ENCODE measurements at places on chromosomes 13 and 19.
A peak's percentile ranks its signal among the peaks of the same experiment; 100 is the strongest.

DNA sequence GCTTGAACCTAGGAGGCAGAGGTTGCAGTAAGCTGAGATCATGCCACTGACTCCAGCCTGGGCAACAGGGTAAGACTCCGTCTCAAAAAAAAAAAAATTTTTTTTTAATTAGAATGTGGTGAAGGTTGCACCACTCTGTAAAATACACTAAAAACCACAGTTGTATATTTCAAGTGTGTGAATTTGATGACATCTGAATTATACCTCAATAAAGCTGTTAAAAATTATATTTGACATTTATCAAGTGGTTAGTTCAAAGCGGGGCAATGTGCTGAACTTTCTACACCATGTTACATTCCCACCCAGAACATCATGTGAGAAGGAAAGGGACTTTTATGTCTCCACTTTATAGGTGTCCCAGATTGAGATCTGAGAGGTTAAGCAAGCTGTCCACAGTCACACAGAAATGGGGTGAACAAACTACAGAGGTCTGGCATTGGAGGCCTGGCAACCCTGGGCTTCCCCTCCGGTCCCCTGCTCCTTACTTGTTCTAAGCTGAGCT, 5.9 kb upstream of the S1PR5 start:
- no peak for DNase-seq

- DNase-seq = no peak
These were observed 10.7 kb downstream of the TPGS1 start for GRCh38 chr19:517721-518597.

- no peak for DNase-seq
These were observed 706.5 kb upstream of the MIR17HG start for GRCh38 chr13:90640976-90641375.

DNA sequence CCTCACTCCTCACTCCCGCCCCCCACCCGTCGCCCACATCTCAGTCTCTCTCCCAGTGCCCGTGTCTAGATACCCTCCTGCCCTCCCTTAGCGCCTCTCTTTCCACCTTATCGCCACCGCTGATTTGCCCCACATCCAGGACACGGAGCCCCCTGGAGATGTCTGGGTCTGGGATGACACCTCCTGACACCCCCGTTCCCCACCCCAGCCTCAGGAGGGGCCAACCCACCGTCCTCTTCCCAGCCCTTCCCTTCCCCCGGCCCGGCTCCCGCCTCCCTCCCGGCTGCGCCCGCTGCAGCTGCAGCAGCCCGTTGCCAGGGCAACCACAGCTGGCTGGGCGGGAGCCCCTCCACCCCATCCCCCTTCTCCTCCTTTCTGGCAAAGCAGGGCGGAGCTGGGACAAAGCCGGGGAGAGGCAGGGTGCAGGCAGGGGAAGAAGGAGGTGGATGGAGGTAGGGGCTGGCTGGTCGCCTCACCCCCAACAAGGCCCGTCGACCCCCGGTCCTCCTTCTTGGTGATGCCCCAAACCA, 13.5 kb downstream of the DPF1 start:
- DNase-seq = no peak

DNA sequence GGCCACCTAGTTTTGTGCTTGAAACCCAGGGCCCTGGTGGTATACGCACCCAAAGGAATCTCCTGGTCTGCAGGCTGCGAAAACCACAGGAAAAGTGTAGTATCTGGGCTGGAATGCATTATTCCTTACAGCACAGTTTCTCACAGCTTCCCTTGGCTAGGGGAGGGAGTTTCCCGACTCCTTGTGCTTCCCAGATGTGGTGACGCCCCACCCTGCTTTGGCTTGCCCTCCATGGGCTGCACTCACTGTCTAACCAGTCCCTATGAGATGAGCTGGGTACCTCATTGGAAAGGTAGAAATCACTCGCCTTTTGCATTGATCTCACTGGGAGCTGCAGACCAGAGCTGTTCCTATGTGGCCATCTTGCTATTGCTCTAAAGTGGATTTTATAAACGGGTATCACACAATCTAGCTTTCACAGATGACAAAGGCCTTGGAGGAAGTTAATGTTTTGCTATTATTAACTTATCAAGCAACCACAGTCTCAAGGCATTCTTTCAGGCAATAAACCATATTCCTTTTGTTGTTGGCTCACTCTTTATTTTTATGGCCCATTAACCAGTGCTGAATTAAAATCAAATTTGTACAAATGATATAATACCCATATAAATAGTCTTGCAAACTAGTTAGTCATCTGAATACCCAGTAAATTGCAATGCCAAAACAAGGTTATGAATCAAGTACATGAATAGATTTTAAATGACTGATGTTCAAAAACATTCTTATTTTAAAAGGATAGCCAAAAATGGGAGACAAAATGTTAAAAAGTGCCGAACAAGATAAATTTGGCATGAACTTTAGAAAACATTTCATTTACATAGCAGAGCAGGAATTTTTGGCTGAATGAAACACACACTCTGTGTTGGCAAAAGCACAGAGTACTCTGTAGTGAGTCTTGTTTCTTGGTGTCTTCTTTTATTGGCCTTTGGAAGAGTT, 475.4 kb upstream of the ARGLU1 start:
- no peak for DNase-seq

- DNase-seq = no peak
These were observed 16.6 kb downstream of the PRKCSH start for GRCh38 chr19:11451871-11452619.

- DNase-seq = no peak
These were observed 106.5 kb downstream of the LHFPL6 start for GRCh38 chr13:39496506-39496905.

- DNase-seq = peak; percentile 77
These were observed 3.7 kb upstream of the SPIB start for GRCh38 chr19:50414864-50415660.

GRCh38 chr13:79722885-79723445, 242.0 kb downstream of the NDFIP2 start:
- DNase-seq = no peak

- no peak for DNase-seq
These were observed 1581.3 kb downstream of the EFNB2 start for GRCh38 chr13:104954210-104954609.

- DNase-seq = no peak
These were observed 1189.2 kb downstream of the EFNB2 start for GRCh38 chr13:105346141-105346775.

- no peak for DNase-seq
These were observed 4.9 kb downstream of the SIAH3 start for GRCh38 chr13:45846681-45847080.

DNA sequence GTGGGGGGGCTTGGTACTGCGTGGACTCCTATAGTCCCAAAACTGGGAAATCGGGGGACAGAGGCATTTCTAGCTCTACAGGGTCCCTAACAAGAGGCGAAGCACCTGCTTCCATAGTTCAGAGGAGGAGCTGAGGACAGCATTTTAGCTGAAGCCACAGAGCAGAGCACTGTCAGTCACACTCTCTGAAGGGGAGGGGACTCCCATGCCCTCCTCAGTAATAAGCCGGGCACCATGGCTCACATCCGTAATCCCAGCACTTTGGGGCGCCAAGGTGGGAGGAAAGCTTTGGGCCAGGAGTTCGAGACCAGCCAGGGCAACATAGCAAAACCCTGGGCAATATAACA, 3.8 kb downstream of the NPAS1 start:
- no peak for DNase-seq

DNA sequence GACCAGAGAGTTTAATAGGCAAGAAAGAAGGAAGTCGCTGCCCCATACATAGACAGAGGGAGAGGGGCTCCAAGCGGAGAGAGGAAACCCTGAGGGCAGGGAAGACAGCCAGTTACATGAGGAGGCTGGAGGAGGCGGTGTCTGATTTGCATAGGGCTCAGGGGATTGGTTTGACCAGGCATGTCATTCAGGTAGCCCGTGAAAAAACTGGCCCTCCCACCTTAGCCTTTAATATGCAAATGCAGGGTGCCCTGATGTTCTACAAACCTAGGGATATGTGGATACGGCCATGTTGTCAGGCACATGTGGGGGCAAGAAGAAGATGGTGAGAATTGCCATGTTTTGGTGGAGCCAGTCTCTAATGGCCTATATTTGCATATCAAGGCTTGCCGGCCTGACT, 1461.6 kb downstream of the PCDH9 start:
- no peak for DNase-seq

GRCh38 chr19:19747357-19748220, 14.7 kb upstream of the ZNF14 start:
- DNase-seq = no peak

GRCh38 chr13:36950330-36950729, 30.3 kb upstream of the SMAD9 start:
- DNase-seq = no peak

DNA sequence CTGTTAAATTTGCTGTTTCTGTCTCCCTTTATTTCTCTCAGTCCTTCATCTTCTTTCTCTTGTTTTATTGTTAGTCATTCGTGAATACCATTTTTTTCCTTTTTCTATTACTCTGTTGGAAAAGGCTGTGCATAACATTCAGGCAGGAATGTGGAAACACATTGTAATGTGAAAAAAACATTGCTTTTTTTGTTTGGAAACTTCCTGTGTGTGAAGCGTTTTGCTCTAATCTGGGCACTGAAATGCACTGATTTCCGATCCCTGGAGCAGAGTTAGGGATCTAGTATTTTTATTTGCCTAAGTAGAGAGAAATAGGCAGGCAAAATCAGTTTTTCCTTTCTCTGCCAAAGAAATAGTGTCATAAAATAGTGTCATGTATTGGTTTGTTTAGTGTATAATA, 155.5 kb downstream of the PCCA start:
- no peak for DNase-seq

- DNase-seq = peak; percentile 97
These were observed at the start of gene SNRPD2 for GRCh38 chr19:45691516-45692186. Gene SNRPD2 (minus strand): TSS chr19:45691953. CDS start chr19:45691888, 65 bp downstream.

DNA sequence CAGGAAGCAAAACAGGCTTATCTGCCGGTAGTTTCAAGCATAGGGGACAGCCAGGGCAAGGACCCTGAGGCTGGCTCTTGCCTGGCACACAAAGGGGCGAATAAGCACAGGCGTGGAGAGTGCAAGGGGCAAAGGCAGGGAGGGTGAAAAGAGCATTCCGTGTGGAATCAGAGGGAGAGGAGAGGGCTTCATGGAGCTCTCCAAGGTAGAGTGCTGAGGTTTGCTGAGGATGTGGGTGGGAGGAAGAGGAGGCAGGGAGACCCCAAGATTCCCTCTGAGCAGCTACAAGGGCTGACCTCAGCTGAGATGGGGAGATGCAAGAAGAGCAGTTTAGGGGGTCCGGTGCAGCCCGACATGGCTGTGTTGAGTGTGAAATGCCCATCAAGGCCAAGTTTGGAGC, 36.5 kb upstream of the ZNRF4 start:
- no peak for DNase-seq

DNA sequence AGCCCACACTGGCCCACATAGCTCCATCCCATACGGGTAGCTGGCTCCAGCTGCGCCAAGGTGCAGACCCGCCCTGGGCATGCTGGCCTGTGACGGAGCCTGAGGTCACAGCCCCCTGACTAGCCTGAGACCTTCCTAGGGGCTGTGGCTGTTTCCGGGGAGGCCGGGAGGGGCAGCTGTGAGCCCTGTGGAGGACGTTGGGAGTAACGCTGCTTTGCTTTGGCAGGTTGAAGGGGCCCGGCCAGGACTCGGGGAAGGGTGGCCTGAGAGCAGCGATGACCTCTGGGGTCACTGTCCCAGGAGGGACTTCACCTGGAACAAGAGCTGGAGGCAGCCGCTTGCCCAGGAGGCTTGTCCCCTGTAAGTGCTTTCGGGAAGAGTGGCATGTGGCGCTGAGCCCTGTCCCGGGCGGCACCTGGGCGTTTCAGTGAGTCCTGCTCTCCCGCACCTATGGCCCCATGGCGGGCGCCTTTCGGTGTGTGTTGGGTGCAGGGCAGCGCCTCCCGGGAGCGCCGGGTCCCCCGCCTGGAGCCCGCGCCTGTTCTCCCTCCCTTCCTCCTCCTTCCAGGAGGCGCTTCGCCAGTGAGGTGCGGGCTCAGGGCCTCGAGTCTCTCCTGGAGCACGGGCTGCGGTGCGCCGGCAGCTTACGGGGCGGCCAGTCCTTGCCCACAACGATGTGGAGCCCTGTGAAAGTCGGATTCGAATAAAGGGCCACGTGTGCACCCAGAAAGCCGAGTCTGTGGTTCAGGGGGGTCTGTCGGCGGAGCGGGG, 1.1 kb upstream of the FAM174C start:
- DNase-seq = no peak

DNA sequence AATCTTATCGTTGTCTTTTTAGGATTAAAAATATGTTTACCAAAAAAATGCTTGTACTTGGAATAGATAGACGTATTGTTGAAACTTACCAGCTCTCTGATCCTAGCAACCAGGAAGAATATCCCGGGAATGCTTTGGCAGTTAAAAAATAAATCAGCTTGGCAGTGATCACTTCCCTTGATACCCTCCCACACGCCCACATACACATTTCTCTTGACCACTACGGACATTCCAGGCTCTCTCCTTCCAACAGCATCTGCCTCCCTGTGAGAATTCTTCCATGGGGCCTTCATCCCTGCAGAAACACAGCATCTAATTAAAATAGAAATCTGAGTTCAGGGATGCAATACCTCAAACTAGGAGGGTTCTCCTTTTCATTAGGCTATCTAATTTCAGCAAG, 57.9 kb downstream of the THSD1 start:
- DNase-seq = no peak

DNA sequence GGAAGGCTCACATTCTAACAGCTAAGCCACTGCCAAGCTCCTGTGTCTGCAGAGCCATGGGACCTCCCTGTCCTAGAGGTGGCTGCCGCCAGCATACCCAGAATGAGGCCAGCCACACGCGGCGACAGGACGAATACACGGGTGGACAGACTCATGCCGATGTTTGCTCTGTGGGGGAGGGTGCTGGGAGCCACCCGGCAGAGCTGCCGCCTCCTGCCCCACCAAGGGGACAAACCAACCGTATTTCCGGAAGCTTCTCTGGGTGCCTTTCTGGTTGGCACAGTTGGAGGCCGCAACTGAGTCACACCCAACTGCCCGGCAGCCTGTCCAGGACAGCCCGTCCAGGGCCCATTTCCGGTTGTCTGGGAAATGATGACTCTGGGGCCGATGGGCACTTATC, 20.3 kb downstream of the C13orf46 start:
- no peak for DNase-seq

DNA sequence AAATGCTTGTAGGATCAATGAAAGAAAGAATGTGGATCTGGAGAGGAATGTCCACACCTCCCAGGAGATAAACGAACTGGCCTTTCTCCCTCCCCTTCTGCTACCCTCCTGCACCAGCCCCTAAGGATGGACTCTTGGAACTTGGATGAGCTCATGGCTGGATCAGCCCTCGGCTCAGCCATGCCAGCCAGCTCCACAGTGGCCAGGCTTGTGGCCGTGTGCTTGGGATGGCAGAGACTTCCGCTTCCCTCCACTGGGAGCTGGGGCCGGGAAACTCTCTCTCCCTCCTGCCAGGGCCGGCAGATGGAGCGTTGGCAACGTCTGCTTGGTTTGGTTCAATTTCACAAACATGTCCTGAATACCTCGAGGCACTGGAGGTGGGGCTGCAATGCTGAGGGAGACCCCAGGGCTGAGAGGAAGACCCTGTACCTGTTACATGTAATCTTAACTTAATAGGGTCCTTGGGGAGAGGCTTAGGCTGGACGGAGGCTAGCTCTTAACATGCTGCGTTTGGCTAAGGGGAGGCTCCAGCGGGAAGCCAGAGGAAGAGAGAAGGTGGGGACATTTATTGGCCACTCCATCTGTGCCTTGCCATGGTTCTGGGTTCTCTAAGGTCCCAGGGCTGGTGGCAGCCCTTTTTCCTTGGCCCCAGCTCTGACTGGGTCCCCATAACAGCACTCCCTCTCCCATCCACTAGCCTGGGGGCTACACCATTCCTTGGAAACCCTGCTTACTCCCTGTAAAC, 152.5 kb downstream of the IER2 start:
- DNase-seq = no peak

GRCh38 chr13:28505543-28506135, 10.7 kb upstream of the FLT1 start:
- DNase-seq = no peak

GRCh38 chr19:6066661-6067646, 43.3 kb downstream of the RFX2 start:
- no peak for DNase-seq

GRCh38 chr13:69928262-69928661, 179.4 kb upstream of the ATXN8OS start:
- DNase-seq = no peak

Data from hematopoietic multipotent progenitor cell treated with erythropoietin and hydrocortisone succinate and interleukin-3 and kit ligand, for 17 days (in vitro differentiated cells).